ENCODE measurements at places on chromosomes 12 and 14.

DNA sequence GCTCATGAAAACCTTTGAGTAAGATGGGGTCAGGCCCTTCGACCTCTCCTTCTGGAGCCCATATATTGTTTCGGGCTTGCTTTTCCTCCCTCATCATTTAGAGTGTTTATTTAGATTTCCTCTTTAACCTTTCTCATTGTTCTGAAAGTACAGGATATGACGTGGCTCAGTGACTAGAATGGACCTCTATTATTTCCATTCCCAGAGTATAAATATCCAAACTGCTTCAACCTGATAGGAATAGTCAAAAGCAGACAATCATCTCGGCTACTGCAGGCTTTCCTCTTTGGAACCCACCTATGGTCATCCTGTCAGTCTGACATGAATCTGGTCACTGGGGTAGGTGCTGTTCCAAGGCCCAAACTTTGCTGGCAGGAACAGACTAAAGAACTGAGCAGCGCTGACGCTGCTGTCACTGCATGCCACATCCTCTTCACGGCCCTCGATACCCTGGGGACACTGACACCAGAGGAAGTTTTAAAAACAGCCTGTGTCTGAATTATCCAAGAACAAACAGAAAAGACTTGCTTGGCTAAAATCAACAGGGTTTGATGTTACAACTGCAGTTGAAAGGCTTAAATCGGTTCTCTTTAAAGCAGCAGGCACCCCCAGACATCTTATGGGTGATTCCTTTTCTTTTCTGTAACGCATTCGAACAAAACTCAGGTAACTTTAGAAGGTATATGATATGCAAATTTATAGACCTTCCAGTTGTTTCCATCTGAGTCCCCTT lies 5.0 kb upstream of the DDX47 start:
- DNase-seq, result peak; percentile 28

DNA sequence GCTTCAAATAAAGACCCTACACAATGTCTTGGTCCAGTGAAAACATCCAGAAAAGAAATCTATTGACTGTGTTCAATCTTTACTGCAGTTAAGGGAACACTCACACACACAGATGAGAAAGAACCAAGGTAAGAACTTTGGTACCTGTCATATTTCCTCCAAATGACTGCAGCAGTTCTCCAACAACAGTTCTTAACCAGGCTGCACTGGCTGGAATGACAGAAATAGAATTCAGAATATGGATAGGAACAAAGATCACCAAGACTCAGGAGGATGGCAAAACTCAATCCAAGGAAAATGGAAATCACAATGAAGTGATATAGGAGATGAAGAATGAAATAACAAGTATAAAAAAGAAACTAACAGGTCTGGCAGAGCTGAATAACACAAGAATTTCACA lies 36.6 kb downstream of the ADAM20 start:
- DNase-seq, result no peak

DNA sequence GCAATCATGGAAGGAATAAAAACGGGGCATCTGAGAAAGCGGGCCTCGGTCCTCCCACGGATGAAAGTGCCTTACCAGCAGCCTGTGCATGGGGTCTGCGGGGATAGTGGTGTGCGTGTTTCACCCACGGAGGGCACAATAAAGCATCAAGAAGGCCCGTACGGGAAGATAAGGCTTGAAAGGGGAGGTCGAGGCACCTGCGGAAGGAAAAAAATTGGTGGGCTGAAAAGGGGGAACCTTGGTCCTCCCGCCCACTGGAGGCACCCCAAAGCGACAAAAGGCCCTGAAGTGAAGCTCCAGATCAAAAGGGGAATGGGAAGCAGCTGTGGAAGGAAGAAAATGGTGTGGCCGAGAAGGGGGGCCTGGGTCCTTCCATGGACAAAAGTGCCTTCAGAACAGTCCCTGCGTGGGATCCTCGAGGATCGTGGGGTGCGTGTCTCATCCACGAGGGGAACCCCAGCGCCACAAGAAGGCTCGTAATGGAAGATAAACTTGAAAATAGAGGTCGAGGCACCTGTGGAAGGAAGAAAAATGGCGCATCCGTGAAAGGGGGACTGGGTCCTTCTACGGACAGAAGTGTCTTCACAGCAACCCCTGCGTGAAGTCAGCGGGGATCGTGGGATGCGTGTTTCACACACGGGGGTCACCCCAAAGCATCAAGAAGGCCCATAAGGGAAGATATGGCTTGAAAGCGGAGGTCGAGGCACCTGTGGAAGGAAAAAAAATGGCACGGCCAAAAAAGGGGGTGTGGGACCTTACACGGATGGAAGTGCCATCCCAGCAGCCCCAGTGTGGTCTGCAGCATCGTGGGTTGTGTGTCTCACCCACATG lies 276.9 kb downstream of the ALG10 start:
- no peak for DNase-seq

- no peak for DNase-seq
Observed at GRCh38 chr14:93969082-93969828, 7.1 kb downstream of the ASB2 start.

- no peak for DNase-seq
Observed at GRCh38 chr12:117469883-117470483, 108.6 kb upstream of the NOS1 start.

DNA sequence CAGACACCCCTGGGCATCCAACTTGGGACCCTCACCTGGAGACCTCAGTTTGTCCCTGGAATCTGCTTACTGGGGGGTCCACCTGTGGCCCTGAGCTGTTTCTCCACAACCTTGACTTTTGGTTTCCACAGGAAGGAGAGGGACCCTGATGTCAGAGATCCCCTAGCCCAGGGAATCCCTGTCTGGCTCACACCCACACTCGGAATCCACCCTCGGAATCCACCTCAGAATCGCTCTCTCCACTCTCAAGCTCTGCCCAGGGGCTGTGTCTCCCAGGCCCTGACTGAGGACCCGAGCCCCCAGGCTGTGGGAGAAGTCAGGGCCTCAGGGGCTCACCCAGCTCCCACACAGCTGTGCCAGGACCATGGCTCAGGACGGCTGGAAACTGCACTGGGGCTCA lies 17.4 kb downstream of the LTBP2 start:
- DNase-seq, result no peak

DNA sequence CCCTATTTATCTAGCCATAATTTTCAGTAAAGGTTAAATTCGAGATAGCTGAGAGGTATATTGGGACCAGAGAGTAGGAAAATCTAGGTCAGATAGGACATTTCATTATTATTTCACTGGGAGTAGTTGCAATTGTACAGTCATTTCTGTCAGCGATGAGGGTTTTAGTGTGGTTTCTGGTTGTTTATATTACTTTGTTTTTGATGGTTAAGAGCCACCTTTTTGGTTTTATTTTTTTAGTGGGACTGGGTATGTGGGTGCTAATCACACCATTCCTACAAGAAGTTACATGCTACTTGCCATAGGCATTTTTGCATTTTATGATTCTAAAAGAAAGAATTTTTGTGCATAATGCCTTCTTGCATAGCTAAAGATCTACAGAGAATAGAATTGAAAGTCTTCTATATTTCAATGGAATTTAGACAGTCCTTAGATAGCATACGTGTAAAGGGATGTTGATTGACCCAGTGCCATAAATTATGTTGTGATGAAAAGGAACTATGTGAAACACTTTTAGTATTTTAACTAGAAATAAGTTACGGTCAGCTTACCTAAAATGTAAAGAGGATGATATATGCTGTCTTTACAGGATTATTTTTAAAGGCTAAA lies 85.2 kb downstream of the KTN1 start:
- DNase-seq, result no peak

GRCh38 chr12:103102225-103102744 lies 144.8 kb downstream of the ASCL1 start:
- no peak for DNase-seq

GRCh38 chr12:6872073-6873048 lies 742 bp downstream of the SPSB2 start:
- DNase-seq, result peak; percentile 78

DNA sequence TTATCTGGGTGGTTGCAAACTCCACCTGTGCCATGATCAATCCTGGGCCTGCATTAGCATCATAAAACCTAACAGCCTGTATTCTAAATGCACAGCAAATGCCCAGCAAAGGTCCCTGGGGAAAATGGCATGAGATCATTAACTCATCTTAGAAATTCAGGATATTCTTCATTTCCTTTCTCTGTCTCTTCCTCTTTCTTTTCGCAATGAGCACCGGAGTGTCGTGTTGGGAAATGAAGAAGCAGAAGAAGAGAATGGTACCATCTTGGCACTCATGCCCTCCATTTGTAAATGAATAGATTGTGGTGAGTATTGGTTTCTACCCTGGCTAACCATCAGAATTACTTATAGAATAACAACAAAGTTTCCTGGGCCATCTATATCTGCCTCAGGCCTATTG lies 193.6 kb downstream of the GALC start:
- DNase-seq, result no peak
